ENCODE measurements at places on chromosomes 5 and 9. TPM values are rescaled to one million over a fixed set of nuclear protein-coding genes. Genes with fewer than 3 reads are reported as not detected.

- H3K4me3 ChIP-seq: no peak overlapping the region
- no peaks in the 10 kb centered on the region for H3K27me3 ChIP-seq
- H3K36me3 ChIP-seq: no peaks in the 10 kb centered on the region
- H3K27ac ChIP-seq: no peak overlapping the region
- no peak for DNase-seq
- H3K4me1 ChIP-seq: no peaks in the 10 kb centered on the region
Observed at GRCh38 chr5:19584131-19584530, 403.9 kb downstream of the CDH18 start.

DNA sequence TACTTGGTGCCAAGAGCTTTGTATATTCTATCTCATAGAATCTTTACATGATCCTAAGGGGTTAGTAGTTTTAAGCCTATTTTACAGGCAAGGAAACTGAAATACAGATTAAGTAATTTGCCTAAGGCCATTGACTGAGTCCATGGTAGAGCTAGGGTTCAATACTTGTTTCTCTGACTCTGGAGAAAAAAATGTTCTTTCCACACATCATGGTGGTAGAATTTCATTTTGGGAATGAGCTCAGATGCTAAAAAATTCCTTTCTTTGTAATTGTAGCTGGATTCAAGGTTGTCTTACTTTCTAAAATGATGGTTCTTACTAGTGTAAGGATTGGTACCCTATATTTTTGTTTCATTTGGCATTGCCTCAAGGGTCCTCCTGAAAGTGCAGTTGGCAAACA lies 86.0 kb downstream of the ANKRD55 start:
- no peaks in the 10 kb centered on the region for H3K36me3 ChIP-seq
- no peak overlapping the region for H3K4me3 ChIP-seq
- H3K27me3 ChIP-seq: peaks cover 2% of the 10 kb centered on the region
- H3K27ac ChIP-seq: no peak overlapping the region
- H3K4me1 ChIP-seq: no peaks in the 10 kb centered on the region
- no peak for DNase-seq

DNA sequence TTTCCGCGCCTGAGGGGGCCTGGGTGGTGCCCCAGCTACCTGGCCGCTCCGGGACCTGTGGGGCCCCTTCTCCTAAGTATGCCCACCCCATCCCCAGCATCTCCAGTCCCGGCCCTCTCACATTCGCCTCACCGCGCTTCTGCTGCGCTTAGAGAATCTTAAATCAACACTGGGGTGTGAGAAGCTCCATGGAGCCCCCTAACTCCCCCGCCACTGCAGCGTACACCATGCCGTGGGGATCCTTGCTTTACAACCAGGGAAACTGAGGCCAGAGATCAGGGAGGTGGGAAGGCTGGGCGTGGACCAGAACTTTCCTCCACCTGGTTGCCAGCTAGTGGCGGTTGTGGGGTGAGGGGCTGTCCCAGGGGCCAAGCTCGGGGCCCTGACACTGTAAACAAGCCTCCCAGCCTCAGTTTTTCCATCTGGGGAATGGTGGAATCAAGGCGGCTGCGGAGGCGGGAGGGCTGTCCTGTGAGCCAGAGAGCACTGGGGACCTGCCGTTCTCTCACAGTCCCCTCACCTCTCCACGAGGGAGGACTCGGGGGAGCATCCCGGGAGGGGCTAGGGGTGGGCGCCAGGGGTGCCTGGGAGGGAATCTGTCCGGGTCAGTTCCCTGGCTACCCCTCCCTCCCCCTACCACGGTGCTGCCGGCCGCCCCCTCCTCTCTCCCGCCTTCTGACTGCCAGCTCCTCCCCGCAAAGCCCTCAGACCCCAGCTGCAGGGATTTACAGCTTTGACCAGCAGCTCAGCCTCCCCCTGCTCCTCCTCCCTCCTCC lies 161.2 kb downstream of the C9orf50 start:
- peak; percentile 37 for DNase-seq
- H3K4me3 ChIP-seq: peak overlapping the region; percentile 53
- peak overlapping the region; percentile 73 for H3K27ac ChIP-seq
- H3K36me3 ChIP-seq: no peaks in the 10 kb centered on the region

- H3K4me3 ChIP-seq: no peak overlapping the region
- H3K27me3 ChIP-seq: peaks cover 11% of the 10 kb centered on the region
- no peaks in the 10 kb centered on the region for H3K4me1 ChIP-seq
- DNase-seq: no peak
Observed at GRCh38 chr5:62059960-62060359, 246.0 kb upstream of the KIF2A start.

DNA sequence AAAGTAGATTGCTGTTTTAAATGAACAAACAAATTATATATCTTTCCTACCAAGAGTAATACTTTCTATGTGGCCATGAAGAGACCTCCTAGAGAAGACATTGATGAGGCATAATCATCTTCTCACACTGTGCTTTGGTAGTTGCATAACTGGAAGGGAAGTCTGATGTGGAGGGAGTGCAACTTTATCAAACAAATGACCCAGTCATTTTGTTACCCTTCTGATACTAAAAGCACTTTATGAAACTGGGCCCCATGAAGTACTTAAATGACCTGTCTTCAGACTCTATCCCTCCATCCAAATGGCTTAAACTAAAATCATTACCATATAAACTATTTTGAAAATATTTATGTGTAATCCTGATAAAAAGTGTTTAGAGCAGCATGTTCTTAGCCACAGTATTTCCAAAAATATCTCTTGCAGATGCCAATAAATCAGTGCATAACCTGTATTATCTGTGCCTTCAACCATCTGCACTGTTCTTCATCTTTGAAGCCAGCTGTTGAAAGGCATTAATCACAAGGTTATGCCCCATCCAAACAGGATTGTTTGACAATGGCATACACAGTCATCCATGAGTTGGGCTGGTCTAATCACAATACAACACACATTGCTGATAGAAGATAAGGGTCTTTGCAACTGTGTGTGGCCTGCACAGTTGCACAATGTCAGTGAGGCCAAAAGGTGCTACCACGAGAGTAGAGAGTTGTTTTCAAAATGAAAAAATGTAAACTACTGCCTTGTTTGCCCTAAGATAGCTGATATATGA lies 31.9 kb upstream of the MIER3 start:
- no peaks in the 10 kb centered on the region for H3K36me3 ChIP-seq
- no peaks in the 10 kb centered on the region for H3K27me3 ChIP-seq
- peaks cover 15% of the 10 kb centered on the region for H3K4me1 ChIP-seq

DNA sequence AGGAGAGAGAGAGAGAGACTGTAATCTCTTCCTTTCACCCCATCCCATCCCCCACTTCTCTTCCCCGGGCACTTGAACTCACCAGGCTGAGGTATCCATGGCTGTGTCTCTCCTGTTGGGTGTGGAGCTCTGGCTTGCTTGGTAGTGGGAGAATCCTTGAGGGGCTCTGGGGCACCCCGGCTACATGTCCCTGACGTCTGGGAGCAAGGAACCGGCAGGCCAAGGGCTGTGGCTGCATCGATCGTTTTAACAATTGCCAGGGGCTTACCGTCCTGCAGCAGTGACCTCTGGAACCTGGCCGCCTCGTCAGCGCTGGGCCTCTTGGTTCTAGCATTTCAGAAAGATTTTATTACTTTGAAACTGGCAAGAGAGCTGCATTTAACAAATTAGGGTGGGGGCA lies 30.0 kb downstream of the FGF18 start:
- peaks cover 4% of the 10 kb centered on the region for H3K4me1 ChIP-seq
- H3K27ac ChIP-seq: no peak overlapping the region
- DNase-seq: no peak
- H3K36me3 ChIP-seq: no peaks in the 10 kb centered on the region
- no peak overlapping the region for H3K4me3 ChIP-seq
- peaks cover 48% of the 10 kb centered on the region for H3K27me3 ChIP-seq

GRCh38 chr5:36683821-36684434 lies 77.5 kb downstream of the SLC1A3 start:
- no peak overlapping the region for H3K4me3 ChIP-seq
- H3K27me3 ChIP-seq: no peaks in the 10 kb centered on the region
- H3K36me3 ChIP-seq: no peaks in the 10 kb centered on the region
- no peak for DNase-seq
- H3K4me1 ChIP-seq: peaks cover 12% of the 10 kb centered on the region

GRCh38 chr9:99451112-99451606 lies 229.1 kb downstream of the SEC61B start:
- H3K4me3 ChIP-seq: no peak overlapping the region
- H3K27ac ChIP-seq: no peak overlapping the region
- H3K4me1 ChIP-seq: no peaks in the 10 kb centered on the region
- no peak for DNase-seq
- H3K36me3 ChIP-seq: no peaks in the 10 kb centered on the region

DNA sequence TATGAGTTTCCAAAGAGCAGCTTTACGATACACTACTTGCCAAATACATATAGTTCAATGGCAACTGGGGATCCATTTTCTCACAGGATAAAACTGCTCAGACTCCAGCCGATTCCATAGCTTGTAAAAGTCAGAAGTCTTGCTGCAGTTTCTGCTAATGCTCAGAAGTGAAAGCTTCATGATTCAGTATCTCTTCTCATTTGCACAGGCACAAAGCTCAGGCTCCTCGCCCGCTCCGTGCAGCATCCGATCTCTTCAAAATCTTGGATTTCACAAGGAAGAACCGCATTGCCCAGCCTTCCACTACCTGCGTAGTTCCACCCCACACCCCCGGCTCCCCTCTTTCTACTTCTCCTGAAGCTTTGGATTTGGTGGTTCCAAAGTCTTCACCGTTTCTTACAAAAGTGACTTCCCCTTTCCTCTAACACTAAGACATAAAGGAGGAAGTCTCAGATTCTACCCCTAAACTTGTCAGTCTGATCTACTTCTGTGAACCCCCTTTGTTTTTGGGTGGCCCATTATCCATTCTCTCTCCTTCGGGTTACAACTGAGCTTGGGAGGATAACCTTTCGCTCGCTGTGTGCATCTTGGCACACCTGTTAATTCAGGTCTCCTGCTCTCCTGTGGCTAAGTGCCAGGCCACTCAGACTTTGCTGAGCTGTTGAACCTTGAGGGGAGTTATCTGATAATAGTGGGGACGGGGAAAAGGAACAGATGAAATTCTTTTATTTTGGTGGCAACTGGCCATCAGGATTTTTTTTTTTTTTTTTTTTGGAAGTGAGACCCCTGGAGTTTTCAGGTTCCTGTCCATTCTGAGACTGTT lies 194.1 kb downstream of the GNA14 start:
- peak overlapping the region; percentile 84 for H3K4me3 ChIP-seq
- H3K27me3 ChIP-seq: peaks cover 6% of the 10 kb centered on the region
- no peak for DNase-seq
- H3K36me3 ChIP-seq: no peaks in the 10 kb centered on the region

- H3K27ac ChIP-seq: no peak overlapping the region
- DNase-seq: no peak
- H3K27me3 ChIP-seq: no peaks in the 10 kb centered on the region
- H3K4me1 ChIP-seq: no peaks in the 10 kb centered on the region
- H3K4me3 ChIP-seq: no peak overlapping the region
Observed at GRCh38 chr9:131943351-131943841, 136.3 kb downstream of the MED27 start.

GFM2 gene
- 21.8 TPM for total RNA-seq

PLCXD3 gene
- total RNA-seq: not detected

ANKRD34B gene
- not detected for total RNA-seq

SREK1IP1 gene
- 21.7 TPM for total RNA-seq

OTULIN gene
- total RNA-seq: 94.0 TPM

TMEM203 gene
- total RNA-seq: 32.7 TPM

BTNL8 gene
- total RNA-seq: not detected

UBE2QL1 gene
- total RNA-seq: 1.3 TPM

C5 gene
- 3.5 TPM for total RNA-seq

BAAT gene
- total RNA-seq: not detected

SGCD gene
- total RNA-seq: not detected

Data from activated B cell treated with CpG ODN at 0.5 μM for 24 hours (primary cell).